RPMI8226 (cell line): ENCODE measurements at places on chromosomes 11 and 22.

DNA sequence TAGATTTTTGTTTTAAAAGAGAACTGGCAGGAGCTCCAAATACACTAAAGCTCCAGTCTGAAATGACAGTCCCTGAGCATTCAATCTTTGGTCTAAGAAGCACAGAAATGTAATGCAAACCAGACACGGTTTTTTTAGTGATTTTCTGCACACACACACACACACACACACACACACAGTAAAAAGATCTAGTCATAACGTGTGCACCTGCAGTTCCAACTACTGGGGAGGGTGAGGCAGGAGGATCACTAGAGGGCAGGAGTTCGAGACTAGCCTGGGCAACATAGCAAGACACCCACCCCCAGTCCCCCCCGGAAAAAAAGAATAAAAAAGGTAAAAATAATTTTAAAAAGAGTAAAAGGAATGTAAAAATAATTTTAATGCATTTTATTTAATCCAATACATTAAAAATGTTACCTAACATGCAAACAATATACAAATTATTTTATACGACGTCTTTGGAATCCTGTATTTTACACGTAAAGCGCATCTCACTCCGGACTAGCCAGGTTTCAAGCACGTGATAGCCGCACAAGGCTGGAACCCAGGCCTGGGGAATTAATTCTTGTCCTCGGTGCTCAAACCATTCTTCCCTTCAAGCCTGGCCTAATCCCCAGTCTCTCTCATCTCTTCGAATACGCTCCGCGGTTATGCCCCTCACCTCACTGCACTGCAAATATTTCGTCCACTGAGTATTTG is 762 bp upstream of the TBC1D22A start:
- peak; percentile 15 for DNase-seq

DNA sequence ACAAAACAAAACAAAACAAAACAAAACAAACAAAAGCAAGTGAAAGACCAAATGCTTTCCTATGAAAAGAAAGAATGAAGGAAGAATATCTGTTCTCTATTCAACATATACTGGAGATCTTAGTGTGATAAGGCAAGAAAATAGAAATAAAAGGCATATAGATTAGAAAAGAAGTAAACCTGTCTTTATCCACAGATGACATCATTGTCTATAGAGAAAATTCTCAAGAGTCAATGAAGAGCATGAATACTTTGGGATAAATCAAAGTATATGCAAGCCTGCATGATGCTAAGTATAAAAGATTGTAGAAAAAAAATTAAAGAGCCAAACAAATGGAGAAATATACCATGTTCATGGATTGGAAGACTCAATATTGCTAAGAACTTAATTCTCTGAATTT is 17.6 kb downstream of the C2CD3 start:
- DNase-seq = no peak

- peak; percentile 92 for DNase-seq
Measured at GRCh38 chr11:326842-327580, 6.4 kb upstream of the IFITM3 start.

GRCh38 chr11:120492486-120492885 is 19.1 kb upstream of the GRIK4 start:
- no peak for DNase-seq

GRCh38 chr11:130190371-130190881 is 30.8 kb downstream of the ST14 start:
- no peak for DNase-seq

GRCh38 chr22:24950272-24950902 is 2.1 kb upstream of the KIAA1671 start:
- no peak for DNase-seq

GRCh38 chr11:78659326-78660270 is 84.9 kb upstream of the NARS2 start:
- DNase-seq = no peak

GRCh38 chr11:84675396-84676025 is 951.6 kb downstream of the DLG2 start:
- DNase-seq = no peak

DNA sequence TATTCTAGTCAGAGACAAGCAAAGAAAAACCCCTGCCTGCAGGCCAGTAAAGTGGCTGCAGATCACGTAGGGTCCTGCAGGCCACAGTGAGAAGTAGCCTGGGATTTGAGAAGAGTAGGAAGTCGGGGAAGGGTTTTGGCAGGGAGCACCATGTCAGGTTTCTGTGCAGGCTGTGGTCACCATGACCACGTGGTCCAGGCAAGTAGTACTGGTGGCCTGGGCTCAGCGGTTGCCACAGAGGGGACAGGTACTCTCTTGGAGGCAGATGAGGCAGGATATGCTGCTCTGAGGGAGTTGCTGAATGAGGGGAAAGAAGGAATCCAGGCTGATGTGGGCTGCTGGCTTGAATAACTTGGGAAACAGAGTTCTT is 46.5 kb downstream of the PISD start:
- DNase-seq = no peak

GRCh38 chr11:111823629-111824028 is 47.8 kb downstream of the ALG9 start:
- DNase-seq = no peak

DNA sequence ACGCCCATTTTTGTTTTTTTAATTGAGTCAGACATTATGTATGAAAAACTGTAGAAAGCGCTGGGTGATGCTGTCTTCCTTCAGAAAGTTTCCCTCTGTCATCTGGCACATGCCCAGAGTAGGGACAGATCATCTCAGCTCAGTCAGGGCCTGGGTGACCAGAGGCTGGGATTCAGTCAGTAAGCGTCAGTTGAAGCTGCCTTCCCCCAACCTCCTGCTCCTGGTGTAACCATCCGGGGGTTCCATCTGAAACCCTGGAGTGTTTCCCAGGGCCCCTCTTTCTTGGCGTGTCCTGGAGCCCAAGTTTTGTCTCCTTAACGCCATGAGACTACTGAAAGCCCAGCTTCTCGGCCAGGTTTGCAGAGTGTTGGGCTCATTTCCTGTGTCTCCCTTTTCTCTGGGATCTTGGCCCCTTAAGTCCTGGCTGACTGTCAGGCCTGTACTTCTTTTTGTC is 10.7 kb downstream of the PPFIA1 start:
- DNase-seq = no peak

GRCh38 chr11:18495703-18496102 is 31.0 kb downstream of the TSG101 start:
- DNase-seq = no peak

GRCh38 chr11:107457205-107457557 is 444 bp downstream of the CWF19L2 start:
- peak; percentile 30 for DNase-seq

DNA sequence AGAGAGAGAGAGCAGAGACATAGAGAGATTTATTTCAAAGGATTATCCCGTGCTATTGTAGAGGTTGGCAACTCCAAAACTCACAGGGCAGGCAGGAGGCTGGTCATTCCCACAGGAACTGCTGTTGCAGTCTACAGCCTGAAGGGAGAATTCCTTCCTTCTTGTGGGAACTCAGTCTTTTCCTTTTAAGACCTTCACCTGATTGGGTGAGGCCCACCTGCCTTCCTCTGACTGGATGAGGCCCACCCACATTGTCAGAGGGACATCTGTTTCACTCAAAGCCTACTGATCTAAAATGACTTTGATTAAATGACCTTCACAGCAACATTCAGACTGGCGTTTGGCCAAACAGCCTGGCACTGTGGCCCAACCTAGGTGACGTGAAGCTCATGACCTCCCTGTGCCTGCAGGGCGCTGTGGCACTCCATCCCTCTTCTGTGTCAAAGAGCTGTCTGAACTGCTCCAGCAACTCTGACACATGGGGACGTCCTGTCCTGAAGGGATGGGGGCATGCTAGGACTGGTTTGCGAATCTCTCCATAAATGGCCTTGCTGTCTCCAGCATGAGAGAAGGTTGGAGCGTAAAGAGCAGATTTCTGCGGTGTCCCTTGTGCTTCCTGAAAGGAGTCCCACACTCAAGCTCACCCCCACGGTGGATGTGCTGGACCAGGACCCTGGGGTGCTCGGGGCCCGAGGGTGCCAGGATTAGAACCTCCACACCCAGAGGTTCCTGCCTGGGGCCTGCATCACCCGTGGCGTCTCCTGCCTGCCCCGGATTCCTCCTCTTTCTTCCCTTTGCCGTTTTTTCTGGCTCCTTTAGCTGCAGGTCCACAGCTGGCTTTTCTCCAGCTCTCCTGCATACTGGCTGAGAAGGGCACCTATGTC is 20.7 kb downstream of the KRTAP5-5 start:
- no peak for DNase-seq

GRCh38 chr11:88553204-88553603 is 215.7 kb upstream of the CTSC start:
- DNase-seq = no peak

GRCh38 chr22:40190501-40190900 is 12.8 kb downstream of the TNRC6B start:
- DNase-seq = no peak

DNA sequence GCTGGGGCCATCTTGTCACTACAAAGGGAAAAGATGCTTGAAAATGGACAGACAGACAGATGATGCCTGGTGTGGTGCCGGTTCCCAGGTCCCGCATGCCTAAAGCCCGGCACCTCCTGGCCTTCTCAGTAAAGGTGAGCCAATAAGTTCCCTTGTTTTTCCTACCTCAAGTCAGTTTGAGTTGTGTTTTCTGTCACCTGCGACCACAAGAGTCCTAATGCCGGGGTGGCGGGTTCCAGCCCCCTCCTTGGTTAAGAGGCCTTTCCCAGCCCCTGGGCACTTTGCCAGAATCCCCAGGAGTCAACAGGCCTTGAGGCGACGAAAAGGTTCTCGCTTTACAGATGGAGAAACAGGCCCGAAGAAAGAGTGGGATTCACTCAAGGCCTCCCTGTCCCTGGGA is 9.0 kb downstream of the FGF19 start:
- no peak for DNase-seq

DNA sequence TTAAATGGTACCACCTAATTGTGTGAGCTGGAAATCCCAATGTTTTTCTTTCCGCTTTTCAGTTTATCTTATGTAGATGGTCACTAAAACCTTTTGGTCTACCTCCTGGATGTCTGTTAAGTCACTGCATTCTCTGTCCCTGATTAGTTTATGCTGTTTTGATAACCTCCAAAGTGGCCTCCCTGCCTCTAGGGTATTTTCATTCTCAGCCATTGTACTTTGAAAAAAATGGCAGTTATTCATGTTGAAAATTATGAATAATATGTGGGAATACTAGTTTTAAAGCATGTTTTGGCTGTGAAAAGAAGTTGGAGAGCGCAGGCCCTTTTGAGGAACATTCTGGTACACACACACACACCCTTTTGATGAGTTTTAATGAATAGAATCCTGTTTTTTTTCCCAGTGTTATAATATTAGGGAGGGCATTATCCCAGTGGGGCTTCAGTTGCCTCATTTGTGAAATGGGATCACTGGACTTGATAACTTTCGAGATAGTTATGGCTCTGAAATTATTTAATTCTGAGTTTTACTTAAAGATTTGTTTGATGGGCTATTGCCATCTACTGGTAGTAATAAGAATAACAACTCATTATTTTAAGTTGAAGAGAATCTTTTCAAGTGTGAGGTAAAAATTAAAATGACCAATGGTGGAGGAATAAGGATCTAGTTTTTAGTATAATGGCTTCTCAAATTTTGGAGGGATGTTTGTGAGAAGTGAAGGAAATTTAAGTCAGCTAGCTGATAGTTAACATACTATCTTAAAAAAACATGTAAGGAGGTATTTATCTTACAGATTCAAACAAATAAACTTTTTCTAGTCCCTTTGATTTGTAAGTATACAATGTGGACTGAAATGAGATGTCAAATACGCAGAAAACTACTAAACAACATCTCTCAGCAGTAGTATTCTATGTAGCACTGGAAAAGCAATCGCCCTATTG is 3.9 kb downstream of the FDX1 start:
- DNase-seq = no peak

- DNase-seq = no peak
Measured at GRCh38 chr11:103936059-103936458, 100.4 kb upstream of the DDI1 start.

- no peak for DNase-seq
Measured at GRCh38 chr11:90234977-90235376, 12.1 kb upstream of the CHORDC1 start.

GRCh38 chr11:134152696-134153095 is 71.1 kb downstream of the NCAPD3 start:
- DNase-seq = no peak

- DNase-seq = peak; percentile 10
Measured at GRCh38 chr11:109309153-109309552, 112.8 kb upstream of the C11orf87 start.

DNA sequence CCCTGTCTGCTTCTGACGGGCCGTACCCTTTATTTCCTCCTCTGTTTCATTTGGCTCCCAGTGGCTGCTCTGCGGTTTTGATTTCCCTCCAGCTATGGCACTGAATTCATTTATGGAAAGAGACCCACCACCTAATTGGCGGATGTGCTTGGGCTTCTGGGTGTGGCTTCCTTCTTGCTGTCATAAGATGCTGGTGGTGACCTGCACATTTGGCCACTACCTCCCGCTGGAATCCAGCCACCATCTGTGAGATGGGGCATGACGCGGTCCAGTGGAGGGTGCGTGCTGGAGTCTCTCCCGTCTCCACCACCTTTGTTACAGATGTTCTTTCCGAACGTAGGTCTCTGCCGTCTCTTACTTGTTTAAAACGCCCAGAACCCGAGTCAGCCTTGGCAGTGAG is 47.7 kb upstream of the FADD start:
- DNase-seq = no peak

DNA sequence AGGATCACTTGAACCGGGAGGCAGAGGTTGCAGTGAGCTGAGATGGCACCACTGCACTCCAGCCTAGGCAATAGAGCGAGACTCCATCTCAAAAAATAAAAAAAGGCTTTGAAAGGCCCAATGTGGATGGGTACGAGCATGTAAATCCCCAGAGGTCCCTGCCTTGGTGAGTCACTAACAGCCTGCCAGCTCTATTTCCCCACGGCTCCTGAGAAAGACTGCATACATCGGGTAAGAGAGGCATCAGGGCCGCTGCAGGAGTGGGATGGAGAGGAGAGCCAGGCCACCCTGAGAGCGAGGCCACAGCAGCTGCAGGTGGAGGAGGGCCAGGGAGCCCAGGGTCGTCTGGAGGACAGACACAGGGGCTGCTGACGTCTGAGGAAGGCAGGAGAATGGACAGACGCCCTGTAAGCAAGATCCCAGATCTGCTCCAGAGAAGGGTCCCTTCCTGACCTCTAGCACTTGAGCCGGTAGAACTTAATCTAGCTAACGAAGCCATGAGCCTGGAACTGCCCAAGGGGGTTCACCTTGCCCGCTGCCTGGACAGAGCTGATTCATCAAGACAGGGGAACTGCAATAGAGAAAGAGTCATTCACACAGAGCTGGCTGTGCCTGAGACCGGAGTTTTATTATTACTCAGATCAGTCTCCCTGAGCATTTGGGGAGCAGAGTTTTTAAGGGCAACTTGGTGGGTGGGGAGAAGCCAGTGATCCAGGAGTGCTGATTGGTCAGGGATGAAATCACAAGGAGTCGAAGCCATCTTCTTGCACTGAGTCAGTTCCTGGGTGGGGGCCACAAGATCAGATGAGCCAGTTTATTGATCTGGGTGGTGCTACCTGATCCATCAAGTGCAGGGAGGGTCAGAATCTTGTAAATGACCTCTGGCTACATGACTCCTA is 5.1 kb upstream of the KRTAP5-9 start:
- DNase-seq = no peak

GRCh38 chr11:82305123-82305522 is 428.5 kb downstream of the FAM181B start:
- DNase-seq = no peak
